ENCODE measurements at places on chromosomes 16 and 17.

DNA sequence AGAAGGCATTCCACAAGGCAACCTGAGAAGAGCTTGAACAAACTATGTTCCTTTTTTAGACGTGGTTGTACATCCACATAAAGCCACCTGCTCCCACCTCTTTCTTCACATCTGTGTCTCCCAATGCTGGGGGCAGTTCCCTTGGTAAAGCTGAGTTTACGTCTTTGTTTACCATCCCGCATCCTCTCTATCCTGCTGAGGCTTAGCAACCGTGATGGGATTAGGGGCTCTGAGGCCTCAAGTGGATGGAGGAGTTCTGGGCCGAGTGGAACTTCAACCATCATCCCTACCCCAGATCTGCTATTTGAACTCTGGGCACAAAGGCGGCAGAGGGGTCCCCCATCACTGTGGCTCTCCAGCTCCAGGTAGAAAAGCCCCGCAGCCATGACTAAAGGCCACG is 94.2 kb upstream of the CREBBP start:
- no peak for DNase-seq

DNA sequence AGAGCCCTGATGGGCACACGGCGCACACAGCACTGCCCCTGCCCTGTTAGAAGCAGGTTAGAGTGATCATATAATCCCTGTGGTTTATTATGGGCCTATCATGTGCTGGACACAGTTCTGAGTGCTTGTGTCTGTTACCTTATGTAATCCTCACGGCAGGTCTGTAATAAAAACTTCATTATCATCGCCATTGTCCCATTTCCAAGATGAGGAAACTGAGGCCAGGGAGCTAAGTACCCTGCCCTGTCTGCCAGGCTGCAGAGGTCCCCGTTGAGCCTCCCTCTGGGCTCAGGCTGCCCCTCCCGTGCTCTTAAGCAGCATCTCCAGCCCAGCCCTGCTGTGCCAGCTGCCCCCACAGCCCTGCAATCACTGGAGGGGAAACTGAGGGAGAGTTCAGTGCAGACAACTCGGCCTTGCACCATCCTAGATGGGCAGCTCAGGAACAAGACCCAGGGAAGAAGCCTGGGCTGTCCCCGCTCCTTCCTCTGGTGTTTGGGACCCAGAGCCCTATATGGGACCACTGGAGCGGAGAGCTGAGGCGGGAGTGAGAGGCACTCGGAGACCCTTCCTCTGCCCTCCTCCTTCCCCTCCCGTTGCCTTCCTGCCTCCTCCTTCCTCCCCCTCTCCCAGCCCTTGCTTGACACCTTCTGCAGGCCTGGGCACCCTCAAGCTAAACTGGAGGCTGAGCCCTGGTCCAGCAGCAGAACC is 42.0 kb downstream of the WNT3 start:
- no peak for DNase-seq

DNA sequence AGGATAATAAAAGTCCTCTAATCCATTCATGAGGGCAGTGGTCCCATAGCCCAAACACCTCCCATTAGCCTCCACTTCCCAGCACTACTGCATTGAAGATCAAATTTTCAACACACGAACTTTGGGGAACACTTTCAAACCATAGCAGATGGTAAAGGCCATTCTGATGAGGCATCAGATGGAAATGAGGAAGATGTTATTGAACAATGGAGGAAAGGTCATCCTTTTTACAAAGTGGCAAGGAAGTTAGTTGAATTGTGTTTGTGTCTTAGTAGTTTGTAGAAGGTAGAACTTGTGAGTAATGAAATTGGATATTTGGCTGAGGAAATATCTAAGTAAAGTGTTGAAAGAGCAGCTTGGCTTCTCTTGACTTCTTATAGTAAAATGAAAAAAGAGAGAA is 93.3 kb upstream of the NLRP1 start:
- DNase-seq = no peak

GRCh38 chr17:28508211-28508724 is 2.1 kb downstream of the FOXN1 start:
- DNase-seq = no peak

GRCh38 chr16:11329071-11329491 is 16.2 kb upstream of the RMI2 start:
- DNase-seq = no peak

DNA sequence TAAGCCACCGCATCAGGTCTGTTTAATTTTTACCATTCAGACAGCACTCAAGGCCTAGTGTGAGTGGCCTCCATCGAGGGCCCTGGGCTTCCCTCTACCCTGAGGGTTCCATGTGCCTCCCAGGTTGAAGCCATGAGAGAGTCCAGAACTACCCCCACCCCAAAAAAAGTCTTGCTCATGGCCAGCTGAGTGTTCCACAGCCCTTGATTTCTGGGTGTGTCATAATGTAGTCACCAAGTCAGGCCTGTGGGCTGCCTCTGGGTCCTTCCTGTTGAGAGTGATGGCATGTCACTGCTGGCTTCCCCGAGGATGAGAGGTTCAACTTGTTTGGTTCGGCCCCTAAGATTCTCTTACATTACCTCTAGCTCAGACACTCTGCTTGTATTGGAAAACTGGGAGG is 100.6 kb downstream of the PITPNC1 start:
- DNase-seq = no peak

GRCh38 chr16:5235119-5235518 is 137.5 kb upstream of the EEF2KMT start:
- no peak for DNase-seq

DNA sequence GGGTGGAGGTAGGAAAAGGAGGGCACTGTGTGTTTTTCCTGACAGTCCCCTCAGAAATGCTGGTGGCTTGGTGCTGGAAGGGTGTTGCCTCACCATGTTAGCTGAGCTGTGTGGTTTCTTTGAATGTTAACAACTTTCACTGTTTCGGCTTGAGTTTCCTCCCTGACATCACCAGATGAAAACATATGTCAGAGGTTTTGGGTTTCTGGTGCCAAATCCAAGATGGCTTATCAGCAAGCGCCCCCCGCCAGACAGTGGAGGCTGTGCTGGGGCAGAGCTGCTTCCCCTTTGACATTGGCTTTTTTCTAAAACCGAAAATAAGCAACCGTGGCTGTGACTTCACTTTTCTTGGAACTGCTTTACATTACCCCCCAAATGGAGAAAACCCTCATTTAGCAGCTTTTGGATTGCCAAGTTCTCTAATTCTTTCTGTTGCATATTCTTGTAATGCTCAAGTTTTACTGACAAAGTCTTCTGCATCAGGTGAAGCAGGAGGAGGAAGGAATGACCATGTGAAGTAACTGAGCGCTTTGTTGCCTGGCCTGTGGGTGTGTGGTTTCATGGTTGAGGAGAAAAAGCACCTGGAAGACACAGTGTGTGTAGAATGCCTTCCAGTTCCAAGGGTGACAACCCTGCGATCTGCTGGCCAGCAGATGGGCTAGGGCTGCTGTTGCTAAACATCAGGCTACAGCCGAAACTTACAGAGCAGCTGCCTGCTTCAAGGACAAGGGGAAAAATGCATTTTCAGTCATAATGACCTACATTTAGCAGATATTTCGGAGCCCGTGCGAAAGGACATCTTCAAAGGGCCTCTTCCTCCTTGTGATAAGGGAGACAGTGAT is 9.7 kb downstream of the RMI2 start:
- DNase-seq = no peak

- DNase-seq = peak; percentile 44
Observed at GRCh38 chr17:7258731-7259554, 3.3 kb downstream of the CLDN7 start.

- DNase-seq = no peak
Observed at GRCh38 chr17:6714315-6714874, 1.2 kb upstream of the SLC13A5 start.

GRCh38 chr16:48559462-48560211 is 50.3 kb downstream of the N4BP1 start:
- no peak for DNase-seq

DNA sequence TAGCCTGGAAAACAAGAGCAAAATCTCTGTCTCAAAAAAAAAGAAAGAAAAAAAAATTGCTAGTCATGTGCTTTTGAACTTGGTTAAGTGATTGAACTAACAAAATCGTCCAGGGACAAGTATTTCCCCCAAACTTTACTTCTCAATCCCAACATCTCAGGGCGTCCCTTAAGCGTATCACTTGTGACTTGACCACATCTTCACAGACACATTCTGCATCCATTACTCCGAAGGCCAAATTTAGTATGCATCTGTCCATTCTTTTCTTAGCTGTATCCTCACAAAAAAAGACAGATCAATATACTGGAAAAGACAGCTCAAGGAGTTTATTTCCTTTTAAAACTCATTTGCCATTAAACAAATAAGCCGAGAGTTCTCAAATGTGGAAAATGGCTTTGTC is 5.9 kb upstream of the JPT1 start:
- no peak for DNase-seq

All from fibroblast of pulmonary artery (primary cell).